ENCODE measurements at places on chromosomes 6 and 20.

DNA sequence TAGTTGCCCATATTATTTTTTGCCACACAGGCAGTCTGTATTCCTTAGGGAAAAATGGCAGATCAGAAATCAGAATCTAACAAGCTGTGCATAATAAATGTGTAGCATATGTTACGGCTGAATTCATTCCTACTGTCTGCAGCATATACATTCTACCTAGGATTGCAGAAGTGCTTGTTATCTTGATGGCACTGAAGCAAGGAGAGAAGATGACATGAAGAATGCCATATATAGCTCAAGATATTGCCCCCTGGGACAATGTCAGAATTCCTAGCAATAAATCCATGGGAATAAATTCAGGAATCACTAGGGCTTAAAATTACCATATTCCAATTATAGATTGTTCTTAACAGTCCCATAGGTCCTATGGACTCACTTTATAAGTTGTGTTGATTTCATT is 293.0 kb upstream of the CNR1 start:
- no peak for DNase-seq

DNA sequence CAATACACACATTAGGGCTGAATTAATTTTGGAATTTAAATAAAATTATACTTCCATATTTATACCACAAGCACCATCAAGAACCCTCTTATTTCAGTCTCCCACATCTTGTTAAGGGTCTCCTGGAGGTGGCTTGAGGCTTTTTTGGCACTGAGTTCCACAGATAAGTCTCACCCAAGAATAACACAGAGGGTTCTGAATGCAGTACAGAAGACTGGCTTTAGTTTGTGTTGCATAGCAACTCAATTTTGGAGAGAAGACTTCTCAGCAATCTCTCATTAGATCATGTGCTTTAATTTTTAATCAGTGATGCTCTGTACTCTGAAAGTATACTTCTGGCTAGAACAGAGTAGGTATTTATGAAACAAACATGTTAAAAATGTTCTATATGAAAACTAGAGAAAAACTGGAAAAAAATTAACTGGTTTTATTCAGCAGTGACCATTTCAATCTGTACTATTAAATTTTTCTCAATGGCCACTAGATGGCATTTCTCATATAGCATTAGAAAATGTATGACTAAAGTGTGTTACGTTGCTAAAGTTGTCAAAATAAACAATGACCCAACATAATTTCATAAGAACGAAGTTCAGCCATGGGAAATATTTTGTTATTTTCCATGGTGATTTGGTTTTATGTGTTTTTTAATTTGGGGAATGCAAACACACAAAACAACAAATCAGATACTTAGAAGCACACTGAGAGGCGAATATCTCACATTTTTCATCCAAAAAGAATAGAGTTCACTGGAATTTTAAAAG is 32.7 kb upstream of the MAP7 start:
- DNase-seq = no peak

- DNase-seq = no peak
Observed at GRCh38 chr6:73691512-73691911, 4.5 kb upstream of the CD109 start.

GRCh38 chr20:18957328-18957727 is 143.7 kb downstream of the SCP2D1 start:
- no peak for DNase-seq

DNA sequence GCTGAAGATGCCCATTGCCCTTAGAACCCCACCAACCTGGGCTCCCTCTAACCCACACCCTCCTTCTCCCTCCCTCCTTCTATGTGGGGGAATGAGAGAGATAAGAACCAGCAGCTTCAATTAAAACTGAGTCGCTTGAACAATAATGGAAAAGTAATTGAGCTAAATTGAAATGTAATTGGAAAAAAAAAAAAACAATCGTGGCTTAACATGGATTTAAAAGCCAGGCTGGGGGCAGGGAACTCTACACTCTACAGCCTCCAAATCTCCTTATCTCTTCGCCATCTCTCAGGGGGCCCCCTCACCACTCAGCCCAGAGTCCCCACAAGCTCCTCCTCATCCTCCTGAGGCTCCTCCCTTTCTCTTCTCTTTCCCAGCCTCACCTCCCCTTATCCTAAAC is 83.2 kb downstream of the MDGA1 start:
- no peak for DNase-seq

Measured in stimulated activated CD8-positive, alpha-beta memory T cell treated with anti-CD3 and anti-CD28 coated beads, Interleukin-2, amount 100 ng/mL, for 1 hour (primary cell).